ENCODE measurements at places on chromosomes 4 and X.
A peak's percentile ranks its signal among the peaks of the same experiment; 100 is the strongest.

DNA sequence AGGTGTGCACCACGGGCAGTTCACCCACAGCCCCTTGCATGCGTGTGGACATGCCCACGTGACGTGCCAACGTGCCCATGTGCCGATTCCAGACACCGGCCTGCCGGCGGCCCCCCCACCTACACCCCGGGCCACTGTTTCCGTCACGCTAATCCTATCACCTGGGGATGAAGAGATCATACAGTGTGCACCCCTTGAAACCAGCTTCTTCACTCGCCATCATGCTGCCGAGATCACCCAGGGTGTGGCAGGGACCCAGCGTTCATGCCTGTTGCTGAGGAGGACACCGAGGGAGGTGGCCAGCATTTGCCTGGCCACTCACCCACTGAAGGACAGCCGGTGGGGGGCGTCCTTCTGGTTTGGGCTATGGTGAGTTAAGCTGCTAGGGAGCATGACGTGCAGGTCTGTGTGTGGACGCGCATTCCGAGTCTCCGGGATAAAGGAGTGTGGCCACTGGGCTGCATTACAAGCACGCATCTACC lies 14.1 kb downstream of the CTBP1 start:
- no peak for DNase-seq

DNA sequence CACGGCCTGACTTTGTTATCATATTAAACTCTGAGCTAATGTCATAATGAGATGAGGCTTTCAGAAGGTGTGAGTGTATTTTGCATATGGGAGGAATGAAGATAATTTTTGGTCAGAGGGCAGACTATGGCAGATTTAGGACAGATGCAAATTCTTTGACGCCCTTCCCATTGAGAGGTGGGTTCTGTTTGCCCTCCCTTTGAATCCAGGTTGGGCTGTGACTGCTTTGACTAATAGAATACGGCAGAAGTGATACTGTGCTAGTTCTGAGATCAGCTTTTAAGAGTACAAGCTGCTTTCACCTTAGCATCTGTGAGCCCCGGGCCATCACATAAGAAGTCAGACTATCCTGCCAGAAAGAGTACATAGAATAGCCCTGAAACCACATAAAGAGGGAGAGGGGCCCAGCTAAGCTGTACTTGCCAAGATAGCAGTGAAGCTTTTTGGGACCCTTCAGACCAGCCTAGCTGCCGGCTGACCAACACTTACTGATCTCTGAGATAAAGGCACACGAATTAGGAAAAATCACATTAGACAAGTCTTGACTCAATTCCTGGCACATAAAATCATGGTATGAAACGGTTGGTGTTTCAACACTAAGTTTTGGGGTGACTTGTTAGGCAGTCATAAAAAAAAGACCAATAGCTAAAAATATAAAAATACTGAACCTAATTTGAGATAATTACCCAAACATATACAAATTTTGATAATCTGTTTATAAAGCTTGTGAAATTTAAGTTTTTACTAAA lies 166.7 kb upstream of the SH3RF1 start:
- DNase-seq: no peak

- DNase-seq: no peak
Observed at GRCh38 chr4:38182334-38182998, 222.3 kb downstream of the PTTG2 start.

DNA sequence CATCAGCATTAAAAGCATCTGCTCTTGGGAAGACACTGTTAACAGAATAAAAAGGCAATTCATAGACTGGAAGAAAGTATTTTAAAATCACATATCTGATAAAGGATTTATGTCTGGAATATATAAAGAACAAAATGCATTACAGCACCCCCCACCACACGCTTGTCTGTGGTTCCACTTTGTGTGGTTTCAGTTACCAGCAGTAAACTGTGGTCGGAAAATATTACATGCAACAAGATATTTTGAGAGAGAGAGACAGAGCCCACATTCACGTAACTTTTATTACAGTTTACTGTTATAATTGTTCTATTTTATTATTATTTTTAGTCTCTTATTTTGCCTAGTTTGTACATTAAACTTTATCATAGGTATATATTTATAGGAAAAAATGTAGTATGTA lies 21.2 kb upstream of the PDE6B start:
- no peak for DNase-seq

- no peak for DNase-seq
Observed at GRCh38 chr4:29717287-29718057, 1002.7 kb upstream of the PCDH7 start.

GRCh38 chr4:147854154-147854553 lies 122.3 kb downstream of the ARHGAP10 start:
- no peak for DNase-seq

- peak; percentile 94 for DNase-seq
Observed at GRCh38 chrX:74343343-74344279, 39.6 kb downstream of the ZCCHC13 start.
